ENCODE measurements at places on chromosomes 12 and 14.
A peak's percentile ranks its signal among the peaks of the same experiment; 100 is the strongest.

DNA sequence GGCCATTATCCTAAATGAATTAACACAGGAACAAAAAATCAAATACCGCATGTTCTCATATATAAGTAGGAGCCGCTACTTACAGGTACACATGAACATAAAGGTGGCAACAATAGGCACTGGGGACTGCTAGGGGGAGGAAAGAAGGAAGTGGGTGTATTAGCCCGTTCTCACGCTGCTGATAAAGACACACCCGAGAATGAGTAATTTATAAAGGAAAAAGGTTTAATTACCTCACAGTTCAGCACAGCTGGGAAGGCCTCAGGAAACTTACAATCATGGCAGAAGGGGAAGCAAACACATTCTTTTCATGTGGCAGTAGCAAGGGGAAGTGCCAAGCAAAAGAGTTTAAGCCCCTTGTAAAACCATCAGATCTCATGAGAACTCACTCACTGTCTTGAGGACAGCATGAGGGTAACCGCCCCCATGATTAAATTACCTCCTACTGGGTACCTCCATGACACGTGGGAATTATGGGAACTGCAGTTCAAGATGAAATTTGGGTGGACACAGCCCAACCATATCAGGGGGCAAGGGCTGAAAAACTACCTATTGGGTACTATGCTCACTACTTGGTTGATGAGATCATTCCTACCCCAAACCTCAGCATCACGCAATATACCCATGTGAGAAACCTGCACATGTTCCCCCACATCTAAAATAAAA is 16.4 kb upstream of the MIA2 start:
- no peak for DNase-seq

- no peak for DNase-seq
These were observed 379.8 kb downstream of the FUT8 start for GRCh38 chr14:65792208-65792905.

GRCh38 chr12:3042394-3042793 is 34.8 kb upstream of the TSPAN9 start:
- DNase-seq, result no peak

- no peak for DNase-seq
These were observed 1.9 kb downstream of the CLIP1 start for GRCh38 chr12:122420471-122421162.

DNA sequence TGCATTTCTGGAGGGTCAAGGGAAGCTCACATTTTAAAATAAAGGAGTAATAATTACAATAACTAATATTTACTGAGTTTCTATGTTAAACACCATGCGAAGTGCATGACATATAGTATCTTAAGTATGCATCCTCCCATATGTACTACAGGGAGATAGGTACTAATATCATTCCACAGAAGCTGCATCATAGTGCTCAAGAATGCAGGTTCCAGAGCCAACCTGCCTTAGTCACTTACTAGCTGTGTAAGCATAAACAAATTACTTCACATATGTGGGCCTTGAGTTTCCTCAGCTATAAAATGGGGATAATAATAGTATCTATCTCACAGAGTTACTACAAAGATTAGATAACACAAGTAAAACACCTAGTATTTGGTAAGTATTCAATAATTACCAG is 18.3 kb downstream of the ARMH4 start:
- no peak for DNase-seq

- DNase-seq, result no peak
These were observed 239.1 kb downstream of the ALX1 start for GRCh38 chr12:85519163-85519562.

- no peak for DNase-seq
These were observed 25.2 kb upstream of the OAS1 start for GRCh38 chr12:112881602-112882001.

DNA sequence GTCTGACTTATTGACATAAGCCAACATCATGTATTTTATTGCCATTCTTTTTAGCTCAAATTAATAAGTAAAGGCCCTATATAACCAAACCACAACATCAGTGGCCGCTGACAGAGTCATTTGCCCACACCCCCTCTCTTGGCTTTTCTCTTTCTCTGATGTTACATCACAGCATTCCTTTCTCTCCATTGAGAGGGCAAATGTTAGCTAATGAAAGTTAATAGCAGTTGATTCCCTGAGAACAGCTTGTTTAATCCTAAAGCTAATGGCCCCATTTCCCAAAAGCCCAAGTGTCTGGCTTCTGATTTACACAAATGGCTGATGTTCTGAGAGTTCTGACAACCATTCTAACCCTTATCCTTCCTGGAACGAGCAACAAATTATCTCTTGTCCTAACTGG is 308.8 kb downstream of the SNAPC1 start:
- DNase-seq, result no peak

GRCh38 chr12:10365696-10366405 is 24.0 kb downstream of the KLRK1 start:
- DNase-seq, result no peak

DNA sequence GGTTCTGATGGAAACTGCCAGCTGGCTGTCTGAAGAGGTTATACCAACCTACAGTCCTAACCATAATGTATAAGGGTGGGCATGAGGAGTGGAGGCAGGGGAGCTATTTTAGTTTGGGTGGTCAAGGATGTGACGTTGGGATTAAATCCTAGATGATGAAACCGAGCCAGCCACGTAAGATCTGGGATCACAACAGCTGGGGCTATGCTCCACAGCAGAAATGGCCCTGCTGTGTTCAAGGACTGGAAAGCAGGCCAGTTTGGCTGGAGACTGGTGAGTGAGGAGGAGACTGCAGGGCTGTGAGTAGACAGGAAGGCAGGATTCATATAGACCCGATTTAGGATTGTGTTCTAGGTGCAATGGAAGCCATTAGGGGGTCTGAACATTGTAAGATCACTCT is 66.1 kb downstream of the SAMD4A start:
- DNase-seq, result no peak

DNA sequence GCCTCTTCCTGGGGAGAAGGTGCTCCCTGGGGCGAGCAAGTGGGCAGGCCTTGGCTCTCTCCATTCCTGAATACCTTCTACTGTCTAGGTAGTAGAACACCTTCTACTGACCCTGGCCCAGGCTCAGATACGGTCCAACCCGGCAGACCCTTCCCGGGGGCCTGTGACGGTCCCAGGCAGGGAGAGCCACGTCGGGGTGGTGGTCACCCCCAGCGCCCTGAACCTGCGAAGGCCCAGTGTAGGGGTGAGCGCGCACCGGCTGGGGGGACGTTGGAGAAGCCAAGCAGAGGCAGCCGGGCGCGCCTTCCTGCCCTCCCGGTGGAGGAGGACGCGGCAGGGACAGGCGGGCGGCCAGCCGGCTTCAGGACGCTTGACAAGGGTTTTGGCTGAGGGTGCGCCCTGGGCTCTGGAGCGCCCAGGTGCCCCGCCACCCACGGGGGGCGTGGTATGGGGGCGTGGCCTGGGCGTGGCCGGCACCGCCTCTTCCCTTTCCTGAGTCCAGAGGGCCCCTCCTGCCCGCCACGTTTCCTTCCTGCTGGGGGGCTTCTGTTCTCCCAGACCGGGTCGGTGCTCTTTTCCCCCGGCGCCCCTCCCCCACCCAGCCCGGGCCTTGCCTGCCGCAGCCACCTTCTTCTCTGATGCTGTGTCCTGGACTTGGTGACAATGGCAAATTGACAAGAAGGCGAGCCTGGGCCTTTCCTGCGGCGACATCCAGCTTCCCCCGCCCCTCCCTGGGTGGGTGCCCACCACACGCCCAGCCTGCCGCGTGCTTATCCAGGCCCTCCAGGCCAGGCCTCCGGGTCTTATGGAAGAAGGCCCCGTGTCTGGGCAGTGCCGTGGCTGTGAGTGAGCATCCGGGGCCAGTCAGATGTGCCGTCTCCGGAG is 24.5 kb upstream of the PPP1R13B start:
- DNase-seq, result no peak

DNA sequence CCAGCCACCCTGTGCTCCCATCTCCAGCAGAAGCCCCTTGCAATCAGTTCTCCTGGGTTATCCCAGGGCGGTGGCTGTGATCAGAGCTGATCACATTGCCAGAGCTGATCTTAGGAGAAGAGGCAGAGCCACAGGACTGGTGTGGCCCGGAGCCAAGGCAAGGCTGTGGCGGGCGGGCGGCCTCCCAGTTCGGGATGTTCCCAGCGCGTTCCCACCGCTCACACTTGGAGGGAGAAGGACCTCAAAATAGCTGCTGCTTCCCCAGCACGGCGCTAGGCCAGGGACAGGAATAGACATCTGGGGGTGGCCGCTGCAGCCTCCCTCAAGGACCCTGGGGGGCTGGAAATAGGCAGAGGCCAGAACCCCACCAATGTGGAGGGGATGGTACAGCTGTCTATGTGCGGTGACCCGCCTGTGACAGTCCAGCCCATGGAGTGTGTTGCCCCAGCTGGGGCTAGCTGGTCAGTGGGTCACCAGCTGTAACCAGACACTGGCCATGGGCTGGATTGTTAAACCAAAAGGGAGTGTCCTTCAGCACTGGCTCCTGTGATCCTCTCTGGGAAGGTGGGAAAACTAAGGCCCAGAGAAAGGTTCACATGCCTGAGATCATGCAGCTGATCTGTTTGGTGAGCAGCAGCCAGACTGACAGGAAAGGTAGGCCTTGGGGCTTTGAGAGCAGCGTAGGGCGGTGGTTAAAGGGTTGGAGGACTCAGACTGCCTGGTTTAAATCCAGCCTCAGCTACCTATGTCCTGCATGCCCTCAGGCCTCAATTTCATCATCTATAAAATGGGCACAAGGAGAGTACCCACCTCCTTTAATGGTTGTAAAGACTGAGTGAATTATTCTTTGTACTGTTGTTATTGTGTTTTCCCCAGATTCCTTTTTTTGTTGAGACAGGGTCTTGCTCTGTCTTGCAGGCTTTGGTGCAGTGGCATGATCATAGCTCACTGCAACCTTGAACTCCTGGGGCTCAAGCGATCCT is 8.0 kb upstream of the POP5 start:
- no peak for DNase-seq

DNA sequence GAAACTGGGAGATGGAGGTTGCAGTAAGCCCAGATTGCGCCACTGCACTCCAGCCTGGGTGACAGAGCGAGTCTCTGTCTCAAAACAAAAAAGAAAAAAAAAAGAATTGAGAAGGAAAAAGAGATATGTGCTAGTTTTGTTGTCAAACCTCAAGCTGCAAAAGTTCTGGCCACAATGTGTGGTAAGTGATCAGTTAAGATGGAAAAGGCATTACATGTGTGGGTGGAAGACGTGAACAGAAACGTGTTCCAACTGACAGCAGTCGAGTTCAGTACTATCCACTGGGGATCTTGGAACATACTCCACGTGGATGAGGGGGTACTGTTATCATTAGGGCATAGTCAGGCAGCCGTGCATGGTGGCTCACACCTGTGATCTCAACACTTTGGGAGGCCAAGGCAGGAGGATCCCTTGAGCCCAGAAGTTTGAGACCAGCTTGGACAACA is 17.3 kb downstream of the GPR68 start:
- no peak for DNase-seq

GRCh38 chr12:25942709-25943108 is 15.8 kb upstream of the RASSF8 start:
- no peak for DNase-seq

GRCh38 chr12:124217508-124218242 is 77.2 kb upstream of the RFLNA start:
- no peak for DNase-seq

DNA sequence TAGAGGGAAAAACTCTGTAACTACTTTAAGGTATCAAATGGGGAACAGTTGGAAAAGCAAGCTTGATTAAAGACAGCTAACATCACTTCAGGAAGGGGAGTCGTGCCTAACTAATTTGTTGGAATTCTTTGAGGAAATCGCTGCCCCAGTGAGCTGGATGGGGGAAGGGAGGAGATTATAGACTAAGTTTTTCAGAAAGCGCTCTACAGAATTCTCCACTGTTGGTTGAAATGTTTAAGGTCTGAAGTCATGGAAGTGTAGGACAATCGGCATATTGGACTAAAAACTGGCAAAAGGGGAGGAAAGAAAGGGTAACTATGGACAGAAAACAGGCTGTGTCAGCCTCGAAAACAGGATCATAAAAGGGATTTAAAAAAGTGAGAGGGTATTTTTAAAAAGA is 229.9 kb upstream of the HMGA2 start:
- DNase-seq, result no peak

- DNase-seq, result no peak
These were observed 11.1 kb upstream of the RTL1 start for GRCh38 chr14:100914597-100915021.

DNA sequence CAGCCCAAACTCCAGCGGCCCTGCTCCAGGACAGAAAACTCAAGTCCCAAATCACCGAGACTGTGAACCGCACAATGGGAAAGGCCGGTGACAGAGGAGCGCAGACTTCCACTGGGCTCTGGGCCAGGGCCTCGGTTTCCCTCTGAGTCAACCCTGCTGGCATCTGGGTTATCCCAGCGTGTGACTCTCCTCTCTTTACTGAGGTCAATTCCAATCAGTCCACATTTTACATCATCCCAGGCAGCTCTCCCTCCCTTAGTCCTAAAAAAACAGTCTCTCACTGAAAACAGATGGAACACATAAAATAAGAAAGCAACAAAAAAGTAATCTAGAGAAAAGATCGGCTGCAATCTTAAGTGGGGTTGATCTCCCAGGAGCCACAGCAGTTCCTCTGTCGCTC is 36.9 kb downstream of the ITPK1 start:
- no peak for DNase-seq

GRCh38 chr12:60101715-60102114 is 505.9 kb downstream of the SLC16A7 start:
- DNase-seq, result no peak

GRCh38 chr12:50763639-50764285 is at the start of gene ATF1:
ATF1 (plus strand) TSS chr12:50764101; CDS start chr12:50780146, 16,045 bp downstream.
- DNase-seq, result peak; percentile 88

DNA sequence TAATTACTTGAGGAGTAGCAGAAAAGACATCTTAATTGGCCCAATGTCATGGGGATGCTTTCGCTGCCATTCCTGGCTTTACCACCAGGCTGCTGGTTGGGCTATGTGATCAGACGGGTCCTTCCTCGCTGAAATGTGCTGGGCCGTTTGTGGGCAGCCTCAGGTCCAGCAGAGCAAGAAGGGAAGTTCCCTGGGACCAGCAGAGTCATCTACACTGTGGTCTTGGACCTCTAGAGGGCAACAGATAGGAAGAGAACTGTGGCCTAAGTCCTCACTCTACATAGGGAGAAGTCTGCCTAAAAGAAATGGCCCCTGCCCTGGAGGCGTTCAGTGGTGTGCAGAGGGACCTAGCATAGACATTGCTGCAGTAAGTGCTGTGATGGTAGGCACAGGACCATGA is 10.9 kb downstream of the EVL start:
- DNase-seq, result peak; percentile 96

- DNase-seq, result peak; percentile 85
These were observed 50.5 kb upstream of the PNMA1 start for GRCh38 chr14:73764406-73765280.

DNA sequence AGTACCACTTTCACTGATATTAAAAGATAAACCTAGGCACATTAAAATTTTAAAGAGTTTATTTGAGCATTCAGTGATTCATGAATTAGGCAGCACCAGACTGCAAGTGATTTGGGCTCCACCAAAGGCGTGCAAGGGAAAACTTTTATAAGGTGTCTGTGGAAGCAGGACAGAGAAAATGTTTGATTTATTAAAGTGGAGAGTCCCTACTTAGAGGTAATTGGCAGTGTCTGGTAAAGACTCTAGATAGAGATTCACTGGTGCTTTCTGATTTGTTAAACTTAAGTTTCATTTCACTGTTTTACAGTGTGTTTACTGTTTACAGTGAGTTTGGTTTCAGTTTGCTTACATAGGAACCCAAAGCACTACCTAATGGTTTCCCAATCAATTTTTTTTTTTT is 72.8 kb downstream of the ANKS1B start:
- DNase-seq, result no peak

GRCh38 chr12:121964813-121965643 is 46.6 kb downstream of the CFAP251 start:
- DNase-seq, result no peak
